ENCODE measurements at places on chromosomes 11 and 22. TPM values are rescaled to one million over a fixed set of nuclear protein-coding genes. Genes with fewer than 3 reads are reported as not detected.

DNA sequence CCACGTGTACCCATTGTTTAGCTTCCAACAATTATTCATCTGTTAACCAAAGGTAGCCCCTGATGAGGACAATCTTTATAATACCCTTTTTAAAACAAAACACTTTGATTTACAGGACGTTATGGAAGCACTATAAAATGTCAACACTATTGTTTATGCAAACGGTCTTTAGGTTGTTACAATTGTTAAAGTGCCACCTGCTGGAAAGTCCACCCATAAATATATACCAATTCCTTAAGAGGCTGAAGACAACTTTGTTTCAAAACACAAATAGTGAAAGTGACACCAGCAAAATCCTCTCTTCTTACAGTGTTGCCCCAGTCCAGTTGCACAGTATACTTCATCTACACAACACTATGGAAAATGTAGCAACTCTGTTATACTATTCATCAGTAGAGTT is 68.9 kb upstream of the SLN start:
- no peak for DNase-seq

DNA sequence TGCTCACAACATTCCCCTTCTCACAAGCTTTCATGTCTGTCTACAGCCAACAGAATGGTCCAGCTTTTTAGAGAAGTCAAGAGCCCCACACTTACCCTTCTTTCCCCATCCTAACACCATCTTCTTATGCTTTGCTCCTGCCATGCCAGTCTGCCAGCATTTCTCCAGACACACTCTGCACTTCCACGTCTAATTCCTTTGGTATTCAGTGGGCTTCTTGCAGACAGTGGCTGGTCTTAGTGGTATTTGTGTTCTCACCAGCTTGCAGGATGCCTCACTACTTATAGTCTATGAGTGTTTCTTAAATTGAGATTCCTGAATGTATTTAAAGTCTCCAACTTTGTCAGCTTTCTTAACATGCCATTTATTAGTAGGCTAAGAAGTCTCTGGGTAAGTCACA is 154.4 kb downstream of the BBOX1 start:
- DNase-seq: no peak

Gene ZNF280B
- 3.7 TPM for polyA plus RNA-seq

Gene MUC6
- 0.57 TPM for polyA plus RNA-seq

All from right lung (tissue), 10 donors.